ENCODE measurements at places on chromosomes 2 and 18.

DNA sequence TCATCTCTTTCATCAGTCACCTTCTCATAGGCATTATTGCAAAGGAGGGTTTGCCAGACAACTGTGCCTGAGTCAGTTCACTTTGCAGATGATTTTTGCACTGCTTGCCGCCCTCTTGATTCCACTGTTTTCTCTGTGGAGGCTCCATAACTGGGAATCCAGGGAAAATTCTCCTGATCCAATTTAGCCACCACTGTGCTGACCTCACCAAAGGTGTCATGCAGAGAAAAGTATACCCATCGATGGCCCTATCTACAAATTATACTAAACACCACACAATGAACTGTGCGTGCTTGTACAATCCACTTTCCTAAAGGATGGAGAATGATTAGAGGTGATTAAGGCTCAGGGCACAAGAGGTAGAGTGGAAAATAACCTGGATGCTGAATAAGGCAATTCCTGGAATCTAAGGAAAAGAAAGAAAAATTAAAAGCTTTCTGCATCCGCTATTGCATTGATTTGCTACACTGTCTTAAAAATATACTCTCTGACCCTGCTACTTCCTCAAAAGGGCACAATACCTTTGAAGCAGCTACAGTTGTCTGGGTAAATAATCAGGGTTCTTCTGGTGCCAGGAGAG, 409.4 kb downstream of the RIT2 start:
- no peak for DNase-seq

GRCh38 chr2:46847185-46847710, 68.4 kb downstream of the MCFD2 start:
- DNase-seq: no peak

GRCh38 chr2:152626911-152627339, 90.3 kb downstream of the PRPF40A start:
- DNase-seq: no peak

GRCh38 chr2:102672107-102672776, 52.9 kb downstream of the SLC9A2 start:
- no peak for DNase-seq
